ENCODE measurements at places on chromosomes 7 and 10.
A peak's percentile ranks its signal among the peaks of the same experiment; 100 is the strongest.

GRCh38 chr10:25498645-25499044, 323.8 kb downstream of the GPR158 start:
- no peak for DNase-seq

- no peak for DNase-seq
Observed at GRCh38 chr7:122068999-122069398, 75.0 kb downstream of the AASS start.

- no peak for DNase-seq
Observed at GRCh38 chr10:116866987-116867595, 17.8 kb downstream of the ENO4 start.

DNA sequence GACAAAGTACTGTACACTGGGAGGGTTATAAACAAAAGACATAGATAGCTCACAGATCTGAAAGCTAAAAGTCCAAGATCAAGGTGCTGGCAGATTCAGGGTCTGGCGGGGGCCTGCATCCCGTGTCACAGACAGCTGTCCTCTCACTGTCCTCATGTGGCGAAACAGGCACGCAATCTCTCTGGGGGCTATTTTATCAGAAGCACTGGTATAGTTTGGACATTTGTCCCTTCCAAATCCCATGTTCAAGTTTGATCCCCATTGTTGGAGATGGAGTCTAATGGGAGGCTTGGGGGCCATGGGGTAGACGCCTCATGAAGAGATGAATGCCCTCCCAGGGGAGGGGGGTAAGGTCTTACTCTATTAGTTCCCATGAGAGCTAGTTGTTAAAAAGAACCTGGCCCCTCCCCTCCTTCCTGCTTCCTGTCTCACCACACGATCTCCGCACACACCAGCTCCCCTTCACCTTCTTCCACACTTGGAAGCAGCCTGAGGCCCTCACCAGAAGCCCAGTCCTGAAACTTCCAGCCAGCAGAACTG, 72.5 kb upstream of the UCN3 start:
- DNase-seq = peak; percentile 19

GRCh38 chr10:56586461-56586891, 225.4 kb upstream of the ZWINT start:
- no peak for DNase-seq

DNA sequence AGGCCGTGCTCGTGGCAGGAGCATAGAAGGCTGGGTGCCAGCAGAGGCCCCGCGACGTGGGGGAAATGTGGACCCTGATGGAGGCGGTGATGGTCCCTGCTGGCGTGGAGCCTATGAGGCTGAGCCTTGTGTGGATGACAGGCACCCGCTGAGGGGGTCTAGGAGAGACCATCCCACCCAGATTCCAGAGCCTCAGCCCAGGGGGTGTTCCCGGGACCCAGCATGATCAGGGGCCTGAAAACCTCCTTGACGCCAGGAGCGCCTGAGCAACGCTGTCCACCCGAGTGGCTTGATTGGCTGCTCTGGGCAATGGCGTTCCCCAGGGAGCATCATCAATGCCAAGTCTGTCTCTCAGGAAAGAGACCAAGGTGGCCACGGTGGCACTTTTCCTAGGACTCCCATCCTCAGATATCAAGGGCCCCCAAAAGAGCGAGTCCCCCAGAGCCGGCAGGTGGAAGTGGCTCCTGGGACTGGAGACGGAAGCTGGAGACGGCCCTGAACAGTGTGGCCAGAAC, 61.1 kb downstream of the PWWP2B start:
- no peak for DNase-seq

- DNase-seq = no peak
Observed at GRCh38 chr10:62853710-62854109, 37.5 kb upstream of the EGR2 start.

DNA sequence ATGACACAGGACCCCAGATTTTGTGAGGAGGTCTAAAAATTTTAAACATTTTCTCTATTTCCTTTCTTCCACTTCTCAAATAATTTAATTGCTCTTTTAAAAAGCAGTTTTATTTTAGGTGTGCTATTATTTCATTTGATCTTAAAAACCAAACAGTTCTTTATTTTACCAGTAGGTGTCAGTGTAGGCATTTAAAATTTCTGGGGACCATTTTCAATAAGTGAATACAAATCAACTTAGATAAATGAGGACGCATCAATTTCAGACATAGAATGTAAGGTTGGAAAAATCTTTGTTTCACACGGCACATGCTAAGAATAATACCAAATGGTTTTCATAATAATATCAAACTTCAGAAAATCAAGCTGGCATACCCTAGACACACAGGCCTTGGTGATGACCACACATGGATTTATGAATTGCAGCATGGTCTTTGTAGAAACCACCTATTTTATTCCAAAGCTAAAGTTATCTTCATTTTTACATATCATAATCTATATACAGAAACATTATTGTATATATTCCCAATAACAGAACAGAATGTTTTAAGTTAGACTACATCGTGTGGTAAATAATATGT, 127.6 kb upstream of the SLC26A5 start:
- no peak for DNase-seq

- peak; percentile 65 for DNase-seq
Observed at GRCh38 chr7:23679898-23680413, at the start of gene FAM221A. TSS of gene FAM221A (plus strand) at chr7:23680199. CDS start at chr7:23680219, 20 bp downstream.

GRCh38 chr10:124088915-124089314, 4.5 kb downstream of the CHST15 start:
- no peak for DNase-seq

DNA sequence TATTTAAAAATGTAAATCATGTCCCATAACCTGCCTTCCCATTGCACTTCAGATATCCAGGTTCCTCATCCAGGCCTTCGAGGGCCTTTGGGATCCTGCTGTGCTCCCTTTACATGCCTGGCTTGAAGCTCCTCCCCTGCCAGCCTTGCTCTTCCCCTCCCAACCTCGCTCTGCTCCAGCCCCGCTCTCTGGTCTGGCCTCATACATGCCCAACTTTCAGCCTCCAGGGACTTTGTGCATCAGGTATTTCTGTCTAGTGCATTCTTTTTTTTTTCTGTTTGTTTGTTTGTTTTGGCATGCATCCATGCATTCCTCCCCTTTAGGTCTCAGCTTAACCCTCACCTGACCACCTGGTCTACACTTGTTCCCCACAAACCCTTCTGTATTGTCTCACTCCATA, 160.3 kb downstream of the SNX10 start:
- no peak for DNase-seq

- DNase-seq = no peak
Observed at GRCh38 chr10:98115031-98115787, 19.2 kb upstream of the R3HCC1L start.

GRCh38 chr7:91098566-91098965, 165.7 kb upstream of the FZD1 start:
- no peak for DNase-seq

DNA sequence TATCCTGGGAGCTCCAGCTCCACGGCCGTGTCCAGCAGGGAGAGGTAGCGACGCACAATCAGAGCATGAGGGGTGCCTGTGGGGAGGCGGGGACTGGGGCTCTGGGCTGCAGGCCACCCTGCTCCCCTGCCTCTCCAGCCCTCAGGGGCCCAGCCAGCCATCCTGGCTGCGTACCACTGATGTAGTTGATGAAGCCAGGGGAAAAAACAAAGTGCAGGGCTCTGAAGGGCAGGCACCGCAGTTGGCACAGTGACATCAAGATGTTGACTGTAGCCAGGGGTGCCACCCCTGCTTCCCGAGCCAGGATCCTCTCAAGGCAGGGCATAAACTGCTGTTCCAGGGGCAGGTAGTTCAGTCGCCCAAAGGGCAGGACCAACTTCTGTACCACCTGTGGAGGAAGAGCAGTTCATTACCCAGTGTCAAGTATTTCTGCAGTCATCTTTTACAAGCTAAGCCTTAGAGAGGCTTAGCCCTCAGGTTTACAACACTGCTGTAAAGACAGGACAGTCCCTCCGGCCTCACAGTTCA, 2.8 kb downstream of the FASTK start:
- DNase-seq = no peak

DNA sequence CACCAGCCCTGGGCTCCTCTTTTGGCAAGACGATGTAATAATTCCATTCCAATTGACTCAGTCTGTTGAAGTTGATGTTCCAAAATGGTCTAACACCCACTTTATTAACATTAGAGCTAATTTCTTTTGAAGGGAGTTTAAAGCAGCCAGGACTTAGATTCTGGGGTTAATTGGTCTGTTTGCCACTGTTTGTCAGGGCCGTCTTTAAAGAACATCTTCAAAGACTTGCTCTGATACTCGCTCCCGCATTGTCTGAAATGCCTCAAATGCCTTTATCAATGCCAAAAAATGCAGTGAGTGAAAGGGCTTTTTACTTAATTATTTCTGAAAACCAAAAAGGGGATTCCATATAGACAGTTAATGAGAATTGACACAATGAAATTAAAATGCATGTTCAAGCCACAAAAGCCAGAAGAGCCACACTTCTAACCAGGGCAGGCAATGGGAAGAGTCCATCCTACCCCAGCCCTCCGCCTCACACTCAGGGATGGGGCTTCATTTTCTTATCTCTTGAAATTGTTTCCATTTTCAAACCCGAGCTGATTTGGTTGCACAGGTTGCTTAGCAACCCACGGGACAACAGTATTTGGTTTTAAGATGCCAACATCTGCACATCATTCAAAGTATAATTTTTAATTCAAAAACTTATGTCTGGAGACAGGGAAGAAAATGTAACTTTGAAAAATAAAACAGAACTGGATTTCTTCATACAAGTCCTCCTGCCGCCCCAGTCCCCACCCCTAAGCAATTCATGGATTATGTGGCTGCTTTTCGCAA, 163.0 kb downstream of the FGFR2 start:
- no peak for DNase-seq

DNA sequence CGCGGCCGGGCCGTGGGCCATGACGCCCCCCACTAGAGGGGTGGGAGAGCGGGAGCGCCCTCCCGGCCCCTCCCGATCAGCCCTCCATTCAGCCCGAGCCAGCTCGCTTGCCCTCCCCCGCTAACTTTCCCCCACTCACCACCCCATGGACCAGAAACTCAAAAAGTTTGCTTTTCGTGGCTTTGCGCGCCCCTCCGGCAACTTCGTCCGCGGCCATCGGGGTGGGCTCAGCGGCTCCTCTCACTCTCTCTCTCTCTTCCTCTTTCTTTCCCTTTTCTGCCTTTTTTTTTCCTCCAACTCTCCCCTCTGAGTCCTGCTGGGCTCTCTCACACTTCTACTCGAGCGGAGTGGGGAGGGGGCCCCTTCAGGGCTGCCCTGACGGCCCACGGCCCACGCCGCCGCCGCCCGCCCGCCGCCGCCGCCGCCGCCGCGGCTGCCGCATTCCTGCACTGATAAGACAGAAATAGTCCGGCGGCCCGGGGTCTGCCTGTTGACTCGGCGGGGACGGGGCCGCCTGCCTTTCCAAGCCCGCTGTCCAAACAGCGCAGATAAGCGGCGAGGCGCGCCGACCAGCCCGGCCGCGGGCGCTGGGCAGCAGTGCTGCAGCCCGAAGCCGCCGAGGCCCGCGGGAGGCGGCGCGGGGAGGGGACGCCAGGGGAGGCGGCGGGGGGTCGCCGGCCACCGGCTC, at the start of gene SMARCD3:
TSS of gene SMARCD3 (minus strand) at position 349 of the 688 bp plus-strand sequence. CDS start at position 217, 132 bp downstream.
- peak; percentile 23 for DNase-seq

Data from activated CD4-positive, alpha-beta T cell treated with anti-CD3 and anti-CD28 coated beads for 1 hour (primary cell).